ENCODE measurements at places on chromosomes 11 and 22.

DNA sequence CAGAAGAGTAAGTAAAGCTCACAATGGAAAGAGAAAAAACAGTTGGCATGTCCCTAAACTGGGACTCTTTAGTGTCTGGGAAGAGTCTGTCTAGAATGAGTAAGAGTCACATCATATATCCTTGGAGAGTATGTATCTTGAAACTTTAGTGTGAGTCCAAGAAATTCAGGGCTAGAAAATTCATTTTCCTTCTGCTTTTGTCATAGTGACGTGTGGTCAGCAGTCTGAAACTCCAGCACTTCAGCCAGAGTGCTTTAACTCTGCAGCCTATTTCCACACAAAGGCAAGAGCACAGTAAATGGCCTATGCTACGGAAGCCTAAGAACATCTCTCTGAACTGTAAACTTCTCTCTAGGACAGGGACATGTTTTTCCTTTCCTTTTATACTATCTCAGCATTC lies 174.1 kb downstream of the FAM181B start:
- DNase-seq, result no peak

GRCh38 chr11:33642461-33643166 lies 58.0 kb downstream of the C11orf91 start:
- DNase-seq, result no peak

DNA sequence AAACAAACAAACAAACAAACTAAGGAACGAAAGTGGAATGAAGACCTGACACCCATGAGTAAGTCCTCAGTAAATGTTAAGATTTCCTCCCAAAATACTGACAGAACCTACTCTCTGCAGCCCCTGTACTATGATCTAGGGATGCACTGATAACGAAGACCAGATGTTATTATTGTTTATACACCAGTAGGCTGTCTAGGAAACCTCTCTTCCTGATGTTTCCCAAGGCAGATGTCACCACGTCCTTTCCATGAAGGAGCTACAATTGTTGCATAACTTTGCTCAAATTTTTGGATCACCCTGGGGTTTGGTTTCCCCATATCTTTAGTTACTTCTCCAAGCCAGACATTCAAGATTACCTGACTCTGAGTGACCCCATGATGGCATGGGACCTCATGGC lies 340.7 kb downstream of the MIAT start:
- DNase-seq, result no peak

DNA sequence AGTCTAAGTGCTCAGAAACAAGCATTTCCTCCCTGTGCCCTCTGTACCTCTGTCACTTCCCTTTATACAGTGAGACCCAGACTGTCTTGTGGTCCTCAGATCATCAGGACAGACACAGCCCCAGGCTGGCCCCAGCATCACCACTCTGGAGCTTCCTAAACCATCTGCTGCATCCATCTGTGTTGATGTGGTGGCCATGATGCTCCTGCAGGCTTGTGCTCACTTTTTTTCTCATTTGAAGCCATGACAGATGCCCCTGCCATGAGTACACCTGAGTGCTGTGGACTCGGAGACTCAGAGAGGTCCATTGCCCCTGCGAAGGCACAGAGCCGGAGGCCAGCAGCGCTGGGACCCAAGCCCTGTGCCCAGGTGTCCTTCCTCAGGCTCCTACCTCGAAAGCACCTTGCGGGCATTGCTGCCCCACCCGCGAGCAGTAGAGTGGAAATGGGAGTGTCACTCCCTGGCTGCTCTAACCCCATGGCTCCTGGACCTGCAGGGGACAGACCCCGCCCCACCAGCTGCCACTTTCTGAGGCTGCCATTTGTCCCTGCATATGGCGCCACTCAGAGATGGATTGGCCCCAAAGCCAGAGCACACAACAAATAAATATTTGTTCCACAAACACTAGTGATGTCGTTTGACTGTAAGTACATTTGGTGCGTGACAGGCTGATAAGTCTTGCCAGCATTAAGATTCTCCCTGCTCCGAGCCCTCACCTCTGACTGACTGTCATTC lies 593.5 kb downstream of the TBC1D22A start:
- no peak for DNase-seq

Data from NCI-H1930 (cell line).